ENCODE measurements at places on chromosomes 4 and X.
A peak's percentile ranks its signal among the peaks of the same experiment; 100 is the strongest.

- H3K4me1 ChIP-seq: no peaks in the 10 kb centered on the region
- no peak for DNase-seq
- no peak overlapping the region for H3K27ac ChIP-seq
- H3K4me3 ChIP-seq: no peak overlapping the region
- no peaks in the 10 kb centered on the region for H3K36me3 ChIP-seq
Measured at GRCh38 chr4:170190265-170190664, 100.5 kb upstream of the AADAT start.

- H3K36me3 ChIP-seq: no peaks in the 10 kb centered on the region
- no peak overlapping the region for H3K4me3 ChIP-seq
- no peak for DNase-seq
- H3K4me1 ChIP-seq: peaks cover 22% of the 10 kb centered on the region
Measured at GRCh38 chr4:20319825-20320612, 68.3 kb downstream of the SLIT2 start.

- no peaks in the 10 kb centered on the region for H3K36me3 ChIP-seq
- H3K4me1 ChIP-seq: no peaks in the 10 kb centered on the region
- DNase-seq: no peak
- no peaks in the 10 kb centered on the region for H3K27me3 ChIP-seq
Measured at GRCh38 chrX:42505016-42505415, 272.9 kb downstream of the PPP1R2C start.

- H3K4me3 ChIP-seq: no peak overlapping the region
- H3K36me3 ChIP-seq: no peaks in the 10 kb centered on the region
- H3K4me1 ChIP-seq: no peaks in the 10 kb centered on the region
- no peaks in the 10 kb centered on the region for H3K27me3 ChIP-seq
- H3K27ac ChIP-seq: no peak overlapping the region
Measured at GRCh38 chr4:57462843-57463242, 352.7 kb upstream of the IGFBP7 start.

GRCh38 chr4:106192131-106192530 is 123.9 kb downstream of the TBCK start:
- H3K36me3 ChIP-seq: peaks cover 47% of the 10 kb centered on the region
- H3K27ac ChIP-seq: no peak overlapping the region
- H3K4me3 ChIP-seq: no peak overlapping the region
- DNase-seq: no peak
- no peaks in the 10 kb centered on the region for H3K27me3 ChIP-seq

DNA sequence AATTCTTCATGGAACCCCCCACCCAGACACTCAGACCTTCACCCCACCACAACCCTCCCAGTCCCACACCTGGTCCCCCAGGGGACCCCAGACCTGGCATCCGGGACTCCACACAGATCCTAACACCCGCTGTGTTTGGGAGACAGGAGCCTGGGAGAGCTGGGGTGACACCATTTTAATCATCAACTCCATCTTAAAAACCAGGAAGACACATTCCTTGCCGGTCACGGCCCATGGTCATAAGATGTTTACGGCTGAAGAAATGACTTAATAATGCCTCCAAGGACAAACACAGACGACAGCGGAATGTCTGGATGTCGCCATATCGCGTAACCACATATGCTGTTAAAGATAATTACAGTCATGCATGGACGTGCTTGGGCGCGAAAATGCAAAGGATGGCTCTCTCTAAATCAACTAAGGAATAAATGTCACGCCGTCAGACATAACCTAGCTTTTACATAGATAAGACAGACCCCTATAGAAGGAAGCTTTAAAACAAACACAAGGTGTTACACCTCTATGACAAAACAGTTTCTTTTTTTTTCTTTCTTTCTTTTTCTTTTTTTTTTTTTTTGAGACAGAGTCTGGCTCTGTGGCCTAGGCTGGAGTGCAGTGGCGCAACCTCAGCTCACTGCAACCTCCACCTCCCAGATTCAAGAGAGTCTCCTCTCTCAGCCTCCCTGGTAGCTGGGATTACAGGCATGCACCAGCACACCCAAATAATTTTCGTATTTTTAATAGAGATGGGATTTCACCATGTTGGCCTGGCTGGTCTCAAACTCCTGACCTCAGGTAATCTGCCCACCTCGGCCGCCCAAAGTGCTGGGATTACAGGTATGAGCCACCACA is 2.1 kb upstream of the DHRSX start:
- H3K4me1 ChIP-seq: peaks cover 20% of the 10 kb centered on the region
- H3K27me3 ChIP-seq: peaks cover 2% of the 10 kb centered on the region
- peak overlapping the region; percentile 17 for H3K27ac ChIP-seq
- H3K36me3 ChIP-seq: no peaks in the 10 kb centered on the region
- no peak for DNase-seq

DNA sequence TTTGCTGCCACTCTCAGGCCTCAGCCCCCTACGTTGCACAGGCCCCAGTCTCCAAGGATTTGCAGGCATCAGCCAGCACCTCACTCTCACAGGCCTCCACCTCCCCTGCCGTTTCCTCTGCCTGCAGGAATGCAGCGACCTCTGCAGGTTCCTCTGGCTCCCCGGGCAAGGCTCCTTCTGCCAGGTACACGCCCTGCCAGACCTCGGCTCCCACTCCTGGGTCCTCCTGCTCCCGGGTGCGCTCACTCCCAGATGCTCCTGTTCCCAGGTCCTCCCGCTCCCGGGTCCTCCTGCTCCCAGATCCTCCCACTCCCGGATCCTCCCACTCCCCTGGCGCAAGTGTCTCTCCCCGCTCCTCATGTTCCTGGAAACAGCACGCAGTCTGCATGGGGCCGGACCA is 144.4 kb upstream of the RADX start:
- H3K4me1 ChIP-seq: no peaks in the 10 kb centered on the region
- no peak overlapping the region for H3K4me3 ChIP-seq

Measured in tibial nerve (tissue), 4 donors.